Fibroblast of the aortic adventitia (primary cell): ENCODE measurements at places on chromosomes 5 and 9.

- no peak for DNase-seq
These were observed 189.0 kb downstream of the RGS3 start for GRCh38 chr9:113652355-113653152.

DNA sequence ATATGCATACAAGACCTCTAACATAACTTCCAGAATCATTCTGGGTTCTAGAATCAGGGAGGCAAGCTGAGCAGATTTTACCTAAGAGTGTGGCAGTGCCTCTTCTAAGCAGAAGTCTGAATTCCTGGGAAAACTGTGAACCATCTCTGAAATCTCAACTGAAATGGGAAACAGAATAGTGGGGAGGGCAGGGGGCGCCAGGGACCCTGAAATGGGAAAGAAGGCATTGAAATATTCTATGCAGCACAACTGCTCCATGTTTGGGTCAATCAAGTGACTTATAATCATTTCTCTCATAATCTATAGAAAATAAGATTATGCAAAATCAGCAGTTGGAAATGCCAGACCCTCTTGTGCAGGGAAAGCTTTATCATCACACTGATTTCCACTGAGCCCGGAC lies 156.1 kb downstream of the EBF1 start:
- DNase-seq = no peak

GRCh38 chr5:139701056-139701741 lies 53.0 kb downstream of the CXXC5 start:
- no peak for DNase-seq

GRCh38 chr5:37717613-37718431 lies 122.0 kb downstream of the GDNF start:
- peak; percentile 81 for DNase-seq

GRCh38 chr5:20570486-20570885 lies 582.5 kb upstream of the CDH18 start:
- DNase-seq = no peak

DNA sequence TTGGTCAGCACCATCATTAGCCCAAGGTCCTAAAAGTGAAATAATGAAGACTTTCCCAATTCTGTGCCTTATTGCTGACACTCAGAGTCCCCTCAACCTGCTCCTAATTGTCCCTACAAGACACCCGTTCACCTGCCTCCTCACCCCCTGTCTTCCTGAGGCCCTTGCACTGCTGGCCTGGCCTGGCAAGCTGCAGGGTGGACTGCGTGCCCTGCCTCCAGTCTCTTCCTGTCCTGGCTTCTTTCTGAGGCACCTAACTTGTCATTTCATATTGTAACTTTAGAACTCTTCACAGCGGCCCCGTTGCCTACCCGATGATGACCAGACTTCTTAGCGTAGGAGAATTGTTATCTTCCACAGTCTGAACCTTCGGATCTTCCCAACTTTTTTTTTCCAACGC lies 153.9 kb downstream of the SMARCA2 start:
- no peak for DNase-seq

DNA sequence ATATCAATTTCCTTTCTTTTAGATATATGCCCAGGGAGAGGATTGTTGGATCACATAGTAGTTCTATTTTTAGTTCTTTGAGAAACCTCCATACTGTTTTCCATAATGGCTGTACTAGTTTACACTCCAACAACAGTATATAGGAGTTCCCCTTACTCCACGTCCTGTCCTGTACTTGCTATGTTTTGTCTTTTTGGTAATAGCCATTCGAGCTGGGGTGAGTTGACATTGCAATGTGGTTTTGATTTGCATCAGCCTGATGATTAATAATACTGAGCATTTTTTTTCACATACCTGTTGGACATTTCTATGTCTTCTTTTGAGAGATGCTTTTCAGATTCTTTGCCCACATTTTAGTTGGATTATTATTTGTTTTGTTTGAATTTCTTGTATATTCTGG lies 445.9 kb downstream of the NTRK2 start:
- DNase-seq = no peak

- DNase-seq = peak; percentile 35
These were observed 33.1 kb downstream of the DAB2IP start for GRCh38 chr9:121684381-121685145.
